ENCODE measurements at places on chromosomes 7 and 10.
A peak's percentile ranks its signal among the peaks of the same experiment; 100 is the strongest.

DNA sequence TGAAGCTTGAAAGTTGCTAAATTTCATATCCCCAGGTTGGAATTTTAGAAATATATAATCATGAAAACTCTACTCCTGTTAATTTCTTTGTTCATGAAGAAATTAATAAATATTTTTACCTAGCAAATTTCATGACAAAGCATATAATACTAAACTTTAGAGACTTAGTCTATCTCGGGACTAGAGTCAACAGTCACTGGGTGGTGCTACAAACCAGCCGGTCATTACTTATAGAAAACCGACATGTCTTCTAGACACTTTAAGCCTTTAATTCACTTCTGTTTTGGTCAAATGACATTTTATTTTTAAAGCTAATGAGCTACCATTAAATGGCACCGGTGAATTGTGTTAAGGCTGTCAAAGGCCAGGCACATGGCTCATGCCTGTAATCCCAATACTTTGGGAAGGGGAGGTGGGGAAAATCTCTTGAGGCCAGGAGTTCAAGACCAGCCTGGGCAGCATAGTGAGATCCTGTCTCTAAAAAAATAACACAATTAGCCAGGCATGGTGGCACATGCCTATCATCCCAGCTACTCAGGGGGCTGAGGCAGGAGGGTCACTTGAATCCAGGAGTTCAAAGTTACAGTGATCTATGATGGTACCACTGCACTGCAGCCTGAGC is 270.1 kb downstream of the CACNA2D1 start:
- no peak for DNase-seq

GRCh38 chr7:90788052-90788451 is 191.9 kb downstream of the CDK14 start:
- DNase-seq: no peak

DNA sequence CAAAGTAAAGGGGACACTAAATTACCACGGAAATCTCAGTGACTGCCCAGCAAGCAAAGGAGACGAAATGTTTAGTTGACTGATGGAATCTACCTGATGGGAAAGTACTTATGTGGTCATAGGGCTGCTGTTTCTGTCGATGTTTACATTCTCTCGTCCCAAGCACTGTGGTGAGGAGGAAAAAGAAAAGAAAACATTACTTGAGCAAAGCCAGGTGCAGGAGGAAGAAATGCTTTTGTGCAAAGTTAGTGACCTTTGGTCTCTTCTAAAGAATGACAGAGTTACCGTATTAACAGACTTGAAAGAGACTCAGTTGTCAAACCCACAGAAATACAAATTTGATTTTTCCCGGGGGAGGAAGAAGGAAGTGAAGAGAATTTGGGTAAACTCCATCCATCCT is 43.3 kb upstream of the FMC1 start:
- no peak for DNase-seq

GRCh38 chr7:44930921-44931320 is 45.6 kb upstream of the PURB start:
- no peak for DNase-seq

GRCh38 chr10:46291817-46292572 is 5.2 kb downstream of the ANTXRL start:
- no peak for DNase-seq

- DNase-seq: no peak
Measured at GRCh38 chr7:20064974-20065862, 152.0 kb downstream of the MACC1 start.

- DNase-seq: no peak
Measured at GRCh38 chr10:43963379-43963778, 314.7 kb upstream of the ZNF32 start.

- no peak for DNase-seq
Measured at GRCh38 chr7:34675749-34676374, 17.8 kb downstream of the NPSR1 start.

DNA sequence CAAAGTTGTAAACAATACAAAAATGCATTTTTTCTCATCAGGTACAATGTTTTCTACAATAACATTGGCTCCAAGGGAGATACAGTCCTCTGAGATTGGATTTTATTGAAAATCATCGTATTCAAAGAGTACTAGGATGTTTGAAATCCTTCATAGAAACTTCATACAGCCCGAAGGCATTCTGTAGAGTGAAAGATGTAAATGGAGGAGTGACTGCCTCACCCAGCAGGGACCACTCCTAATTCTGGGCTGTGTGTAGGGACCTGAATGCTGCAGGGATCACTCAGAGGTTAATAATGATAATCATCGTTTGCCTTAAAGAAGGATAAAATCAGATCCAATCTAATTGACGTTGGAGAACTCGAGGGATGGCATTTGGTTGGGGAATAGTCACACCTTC is 198.6 kb downstream of the HECW1 start:
- no peak for DNase-seq

- DNase-seq: no peak
Measured at GRCh38 chr7:50718311-50718710, 64.4 kb downstream of the GRB10 start.

DNA sequence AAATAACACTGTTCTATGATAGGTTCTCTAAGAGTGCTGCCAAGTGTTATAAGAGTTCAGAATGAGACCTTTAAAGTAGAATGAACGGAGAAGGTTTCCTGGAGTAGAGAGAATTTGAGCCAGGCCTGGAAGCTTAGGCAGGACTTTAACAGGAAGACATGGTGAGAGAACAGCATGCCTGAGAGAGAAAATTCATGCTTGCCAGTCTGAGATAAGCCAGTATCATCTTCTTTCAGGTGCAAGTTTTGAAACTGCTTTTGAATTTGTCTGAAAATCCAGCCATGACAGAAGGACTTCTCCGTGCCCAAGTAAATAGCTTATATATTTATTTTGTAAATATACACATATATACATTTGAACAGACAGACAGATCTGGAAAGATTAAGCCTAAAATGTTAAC is 22.1 kb downstream of the ARMC10 start:
- DNase-seq: no peak

- no peak for DNase-seq
Measured at GRCh38 chr7:107969856-107970255, 33.1 kb downstream of the LAMB1 start.

- DNase-seq: no peak
Measured at GRCh38 chr10:99551616-99552015, 18.9 kb downstream of the NKX2-3 start.

GRCh38 chr10:35226507-35226906 is 99.9 kb downstream of the CREM start:
- no peak for DNase-seq

DNA sequence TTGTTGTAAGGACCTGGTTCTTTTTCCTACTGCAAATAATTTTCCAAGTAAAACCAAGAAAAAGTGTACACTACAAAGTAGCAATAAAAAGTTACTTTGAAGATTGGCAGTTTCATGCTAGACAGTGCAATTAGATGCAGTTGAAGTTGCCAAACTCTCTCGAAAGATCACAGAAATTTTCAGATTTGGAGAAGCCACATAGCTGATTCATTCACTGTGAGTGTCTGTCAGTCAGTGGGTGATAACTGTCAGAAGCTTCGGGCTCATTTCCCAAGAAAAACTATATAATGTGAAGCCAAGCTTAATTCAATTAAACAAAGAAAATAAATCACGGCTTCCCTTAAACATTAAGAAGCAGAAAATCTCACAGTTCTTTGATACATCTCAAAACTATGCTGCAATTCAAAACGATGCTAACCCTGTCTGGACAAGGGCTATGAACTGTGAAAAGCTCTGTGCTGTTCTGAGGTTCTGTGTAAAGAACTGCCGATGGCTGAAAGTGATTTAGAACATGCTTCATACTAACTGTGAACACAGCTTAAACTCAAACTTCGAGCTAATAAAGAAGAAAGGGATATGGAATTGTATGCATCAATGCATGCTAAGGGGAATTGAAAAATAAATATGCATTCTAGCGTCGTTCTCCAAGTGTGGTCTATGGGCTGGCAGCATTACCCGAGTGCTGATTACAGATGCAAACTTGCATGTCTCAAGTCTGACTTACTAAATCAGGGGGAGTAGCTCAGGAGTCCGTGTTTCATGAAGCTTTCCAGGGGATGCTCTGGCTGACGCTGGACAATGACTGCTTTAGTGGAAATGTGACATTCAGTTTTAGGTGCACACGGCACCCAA is 557.4 kb downstream of the CALN1 start:
- DNase-seq: no peak

DNA sequence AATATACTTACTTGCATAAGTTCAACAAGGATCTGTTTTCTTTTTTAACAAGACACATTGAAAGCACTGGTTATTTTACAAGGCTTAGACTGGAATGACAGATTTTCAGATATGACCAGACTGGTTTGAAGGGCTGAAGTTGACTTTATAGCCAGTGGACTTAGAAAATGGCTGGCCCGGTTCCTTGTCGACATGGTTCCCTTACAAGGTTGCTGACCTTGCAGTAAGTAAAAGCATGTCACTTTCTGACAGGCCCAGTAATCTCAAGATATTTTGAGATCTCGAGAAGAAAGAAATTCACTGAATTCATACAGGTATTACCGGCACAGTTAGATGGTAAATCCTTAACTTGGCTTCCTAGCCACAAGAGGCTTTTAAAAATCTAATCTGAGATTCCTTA is 136.5 kb downstream of the COBL start:
- DNase-seq: no peak

DNA sequence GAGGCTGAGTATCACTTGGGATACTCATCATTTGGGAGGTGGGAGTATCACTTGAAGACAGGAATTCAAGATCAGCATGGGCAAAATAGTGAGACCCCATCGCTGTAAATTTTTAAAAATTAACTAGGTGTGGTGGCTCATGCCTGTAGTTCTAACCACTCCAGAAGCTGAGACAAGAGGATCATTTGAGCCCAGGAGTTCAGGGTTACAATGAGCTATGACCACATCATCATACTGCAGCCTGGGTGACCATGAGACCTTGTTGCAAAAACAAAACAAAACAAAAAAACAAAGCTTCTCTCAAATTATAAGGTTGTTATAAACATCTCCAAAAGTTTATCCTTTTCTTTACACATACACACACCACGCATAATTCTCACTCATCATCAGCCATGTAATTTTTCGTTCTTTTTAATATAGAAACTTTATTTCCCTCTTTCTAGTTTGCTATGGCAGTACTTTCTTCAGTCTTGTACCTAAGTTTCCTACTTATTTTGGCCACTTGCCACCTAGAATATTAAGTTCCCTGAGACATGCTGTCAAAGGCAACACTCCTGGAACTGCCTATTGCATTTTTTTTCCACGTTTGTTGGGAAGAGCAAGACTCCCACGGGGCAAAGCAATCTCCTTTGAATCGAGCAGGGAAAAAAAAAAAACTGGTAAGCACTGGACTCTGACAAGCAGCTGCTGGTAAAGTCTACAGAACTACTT is 37.1 kb downstream of the SKIDA1 start:
- DNase-seq: no peak

DNA sequence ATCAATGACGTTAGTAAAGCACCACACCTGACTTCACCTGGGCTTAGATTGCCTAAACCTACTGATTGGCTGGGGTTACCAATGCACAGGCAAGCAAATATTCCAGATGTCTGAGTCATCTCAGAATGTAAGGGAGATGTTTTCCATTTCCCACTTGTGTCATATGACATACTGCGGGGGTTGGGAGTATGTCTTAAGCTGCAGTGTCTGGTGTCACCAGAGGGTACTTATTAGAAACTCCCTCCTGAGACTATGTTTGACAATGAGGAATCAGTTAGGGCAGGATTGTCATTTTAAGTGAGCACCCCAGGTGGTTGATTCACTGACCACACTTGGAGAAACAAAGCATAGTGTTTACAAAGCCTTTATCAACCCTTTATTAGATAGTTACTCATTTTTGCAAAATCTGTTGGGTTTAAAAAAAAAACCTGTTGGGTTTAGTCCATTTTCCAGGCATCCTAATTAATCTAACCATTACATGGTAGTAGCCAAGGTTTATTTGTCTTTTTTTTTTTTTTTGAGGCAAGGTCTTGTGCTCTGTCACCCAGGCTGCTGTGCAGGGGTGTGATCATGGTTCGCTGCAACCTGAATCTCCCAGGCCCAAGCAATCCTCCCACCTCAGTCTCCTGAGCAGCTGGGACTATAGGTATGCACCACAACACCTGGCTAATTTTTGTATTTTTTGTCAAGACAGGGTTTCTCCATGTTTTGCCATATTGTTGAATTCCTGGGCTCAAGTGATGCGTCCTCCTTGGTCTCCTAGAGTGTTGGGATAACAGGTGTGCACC is 72.5 kb downstream of the CDK6 start:
- no peak for DNase-seq

- DNase-seq: peak; percentile 57
Measured at GRCh38 chr10:31133792-31134310, 102.2 kb upstream of the ZNF438 start.

DNA sequence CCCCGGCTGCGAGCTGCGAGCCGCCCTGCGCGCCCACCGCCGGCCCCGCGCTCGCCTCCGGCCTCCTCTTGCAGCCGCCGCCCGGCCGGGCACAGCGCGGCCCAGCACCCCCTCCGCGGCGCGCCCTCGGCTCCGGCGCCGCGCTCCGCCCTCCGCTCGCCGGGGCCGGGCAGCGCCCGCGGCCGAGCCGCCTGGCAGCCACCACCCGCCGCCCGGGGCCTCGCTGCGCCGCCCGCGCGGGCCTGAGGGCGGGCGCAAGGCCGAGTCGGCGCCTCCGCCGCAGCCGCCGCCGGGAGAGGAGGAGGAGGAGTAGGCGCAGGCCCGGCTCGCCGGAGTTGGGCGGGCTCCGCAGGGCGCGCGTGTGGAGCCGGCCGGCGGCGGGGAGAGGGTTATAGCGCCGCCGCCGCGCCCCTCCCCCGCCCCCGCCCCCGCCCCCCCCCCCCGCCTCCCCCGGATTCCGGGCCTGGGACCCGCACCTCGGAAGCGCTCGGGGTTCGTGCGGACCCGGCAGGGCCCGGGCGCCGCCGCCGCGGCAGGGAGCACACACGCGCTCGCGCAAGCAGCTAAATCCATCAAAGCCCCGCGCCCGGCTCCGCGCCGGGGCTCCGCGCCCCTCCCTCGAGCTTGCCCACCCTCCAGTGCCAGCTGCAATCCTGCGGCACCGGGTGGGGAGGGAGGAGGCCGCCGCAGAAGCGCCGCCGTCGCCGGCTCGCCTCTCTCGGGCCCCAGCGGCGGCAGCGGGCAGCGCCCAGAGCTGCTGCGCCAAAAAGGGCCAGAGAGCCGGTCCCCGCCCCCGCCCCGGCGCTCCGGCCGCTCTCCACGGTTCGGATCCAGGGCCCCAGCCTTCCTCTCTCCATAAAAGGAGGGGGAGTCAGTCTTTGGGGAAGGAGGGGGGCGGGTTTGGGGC is at the start of gene PDGFA:
TSS of gene PDGFA (minus strand) at position 363 of the 907 bp plus-strand sequence. CDS start 845 bp downstream, outside the sequence.
- DNase-seq: no peak

DNA sequence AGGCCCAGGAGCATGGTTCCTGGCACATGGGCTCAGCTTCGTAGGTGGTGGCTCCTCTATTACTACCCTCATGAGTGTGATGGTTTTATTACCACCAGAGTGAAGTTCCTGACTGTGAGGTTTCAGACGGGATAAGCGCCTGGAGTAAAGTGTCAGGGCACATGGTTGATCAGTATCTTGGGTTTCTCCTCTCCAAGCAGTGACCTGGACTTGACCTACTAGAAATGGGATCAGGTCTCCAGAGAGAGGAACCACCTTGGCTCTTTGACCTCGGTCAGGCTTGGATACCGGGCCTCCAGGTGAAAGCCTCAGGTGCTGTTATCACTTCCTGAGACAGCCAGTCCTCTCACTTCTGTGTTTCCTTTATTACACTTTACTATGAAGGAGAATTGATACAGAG is 67.7 kb downstream of the GRK5 start:
- no peak for DNase-seq

Measured in stimulated activated CD4-positive, alpha-beta T cell treated with anti-CD3 and anti-CD28 coated beads, Interleukin-1b, Interleukin-23, amount 100 ng/mL, for 1 hour (primary cell).